ENCODE measurements at places on chromosomes 4 and X.

GRCh38 chrX:2391869-2392606, 108.7 kb downstream of the DHRSX start:
- DNase-seq: no peak

- no peak for DNase-seq
These were observed 369.5 kb upstream of the FAM241A start for GRCh38 chr4:111775556-111776297.

DNA sequence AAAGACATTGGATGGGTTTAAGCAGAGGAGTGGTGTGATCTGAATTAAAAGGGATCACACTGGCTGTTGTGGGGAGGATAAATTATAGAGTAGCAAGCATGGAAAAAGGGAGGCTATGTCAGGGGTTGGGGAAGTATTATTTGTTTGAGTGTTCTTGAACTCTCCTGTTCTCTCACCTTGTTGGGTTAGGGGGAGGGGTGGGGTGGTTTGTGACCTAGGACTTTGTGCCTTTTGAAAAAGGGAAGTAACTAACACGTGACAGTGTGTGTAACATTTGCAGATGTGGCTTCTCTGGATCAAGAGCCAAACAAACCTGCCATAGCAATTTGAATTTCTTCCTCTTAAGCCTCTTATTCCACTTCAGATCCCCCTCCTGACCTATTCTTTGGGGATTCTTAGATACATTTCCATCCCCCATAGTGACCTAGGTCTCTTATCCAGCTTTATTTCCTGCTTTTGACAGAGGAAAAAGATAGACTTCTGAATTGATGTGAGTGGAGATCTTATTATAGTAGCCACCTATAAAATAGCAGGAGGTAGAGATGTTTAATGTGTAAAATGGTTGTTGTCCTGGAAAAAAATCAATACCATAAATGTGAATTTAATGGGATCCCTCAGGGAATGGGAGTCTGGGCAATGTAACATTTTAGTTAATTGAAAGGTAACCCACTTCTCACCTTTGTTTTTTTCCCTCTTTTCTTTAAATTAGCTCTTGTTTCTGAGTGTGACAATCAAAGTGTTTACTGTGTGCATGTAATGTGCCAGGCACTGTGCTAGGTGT, 120.4 kb downstream of the CT47B1 start:
- DNase-seq: no peak

GRCh38 chrX:38278682-38279081, 48.6 kb downstream of the RPGR start:
- DNase-seq: no peak

DNA sequence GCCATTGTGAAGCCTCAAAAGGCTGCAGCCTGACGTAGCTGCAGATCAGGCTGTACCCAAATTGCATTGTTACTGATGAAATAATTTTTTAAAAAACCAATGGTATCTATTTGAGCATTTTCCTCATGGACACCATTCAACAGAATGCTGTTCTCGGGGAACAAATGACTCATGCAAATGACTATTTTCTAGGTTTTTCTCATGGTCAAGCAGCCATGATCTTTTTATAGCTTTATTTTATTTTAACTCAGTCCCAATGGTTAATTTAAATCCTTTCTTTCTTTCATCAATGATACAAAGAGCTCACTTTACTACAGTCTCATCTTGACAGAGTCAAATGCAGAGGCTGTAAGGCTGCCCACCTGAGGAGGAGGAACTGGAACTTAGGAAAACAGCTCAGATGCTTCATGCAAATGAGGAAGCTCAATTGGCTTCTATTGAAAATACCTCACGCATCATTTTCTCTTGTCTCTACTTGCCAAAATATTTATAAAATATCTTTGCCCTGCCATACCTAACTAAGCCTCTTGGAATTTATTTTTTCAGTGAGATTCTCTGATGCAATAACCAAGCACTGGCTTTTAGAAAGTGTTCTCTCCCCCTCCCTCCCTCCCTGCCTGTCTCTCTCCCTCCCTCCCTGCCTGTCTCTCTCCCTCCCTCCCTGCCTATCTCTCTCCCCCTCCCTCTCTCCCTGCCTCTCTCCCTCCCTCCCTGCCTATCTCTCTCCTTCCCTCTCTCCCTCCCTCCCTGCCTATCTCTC, 81.0 kb downstream of the SORBS2 start:
- DNase-seq: no peak

DNA sequence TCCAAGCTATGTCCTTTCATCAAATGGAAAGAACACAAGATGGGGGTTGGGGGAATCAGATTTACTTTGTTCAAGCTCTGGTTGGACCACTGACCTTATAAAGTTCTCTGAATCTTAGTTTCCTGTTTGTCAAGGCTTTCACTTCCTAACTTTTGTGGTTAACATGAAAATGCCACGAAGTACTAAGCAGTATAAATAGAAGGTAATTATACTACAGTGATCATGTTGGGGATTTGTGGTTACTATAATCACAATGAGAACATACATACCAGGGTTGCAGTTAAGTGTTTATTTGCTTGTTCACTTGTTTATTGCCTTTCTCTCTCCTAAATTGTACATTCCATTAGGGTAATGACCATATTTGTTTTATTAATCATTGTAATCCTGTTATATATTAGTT, 53.2 kb downstream of the SPRY1 start:
- no peak for DNase-seq

DNA sequence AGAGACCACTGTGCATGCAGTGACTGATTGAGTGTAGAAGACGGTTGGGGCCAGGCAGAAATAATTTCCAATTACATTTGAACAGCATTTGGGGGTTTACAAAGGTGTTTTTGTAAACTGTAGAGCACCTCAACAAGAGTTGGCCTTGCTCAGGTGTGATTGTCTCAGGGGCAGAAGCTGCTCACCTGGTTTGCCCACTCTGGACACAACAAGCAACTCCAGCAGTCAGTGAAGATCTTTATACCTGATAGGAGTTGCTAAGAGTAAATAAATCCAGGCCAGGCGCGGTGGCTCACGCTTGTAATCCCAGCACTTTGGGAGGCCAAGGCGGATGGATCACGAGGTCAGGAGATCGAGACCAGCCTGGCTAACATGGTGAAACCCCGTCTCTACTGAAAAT, 221.3 kb downstream of the RAB28 start:
- DNase-seq: no peak

DNA sequence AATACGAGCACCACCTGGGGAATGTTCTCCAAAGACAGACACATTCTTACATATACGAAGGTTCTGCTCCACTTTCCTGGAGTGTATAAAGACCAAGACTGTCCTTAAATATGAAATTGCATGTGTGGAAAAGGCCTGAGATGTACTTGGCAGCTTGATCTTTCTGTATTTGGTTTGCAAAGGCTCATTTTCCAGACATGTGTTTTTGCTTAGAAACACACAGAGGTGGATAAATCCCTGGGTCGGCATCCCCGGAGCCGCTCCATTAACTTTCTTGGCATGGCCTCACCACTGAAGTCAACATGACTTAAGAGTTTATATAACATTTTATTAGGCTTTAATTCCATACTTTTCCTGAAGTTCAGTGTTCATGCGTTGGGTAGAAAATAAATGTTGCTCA, 239.4 kb downstream of the LDB2 start:
- DNase-seq: no peak

- no peak for DNase-seq
These were observed 17.0 kb downstream of the DYNLT3 start for GRCh38 chrX:37830371-37830770.

DNA sequence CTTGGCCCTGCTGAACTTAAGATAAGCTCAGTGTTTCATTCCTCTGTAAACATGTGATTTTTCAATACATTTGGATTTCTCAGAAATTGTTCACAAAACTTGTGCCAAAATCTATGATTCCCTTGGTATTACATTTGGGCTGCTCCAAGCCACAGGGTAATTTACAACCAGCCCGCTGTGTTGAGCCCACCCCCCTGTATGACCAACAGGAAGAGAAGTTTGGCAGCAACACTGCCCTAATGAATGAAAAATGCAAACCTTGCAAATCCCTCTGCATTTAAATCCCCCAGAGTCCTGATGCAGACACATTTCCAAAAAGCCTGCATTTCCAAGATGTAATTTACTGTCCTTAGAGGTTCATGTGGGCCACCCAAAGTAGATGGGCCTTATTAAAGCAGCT, 34.1 kb upstream of the GAB1 start:
- no peak for DNase-seq

- no peak for DNase-seq
These were observed 300.4 kb downstream of the LDB2 start for GRCh38 chr4:16597845-16598596.

GRCh38 chr4:13207226-13207625, 276.9 kb downstream of the RAB28 start:
- DNase-seq: no peak

DNA sequence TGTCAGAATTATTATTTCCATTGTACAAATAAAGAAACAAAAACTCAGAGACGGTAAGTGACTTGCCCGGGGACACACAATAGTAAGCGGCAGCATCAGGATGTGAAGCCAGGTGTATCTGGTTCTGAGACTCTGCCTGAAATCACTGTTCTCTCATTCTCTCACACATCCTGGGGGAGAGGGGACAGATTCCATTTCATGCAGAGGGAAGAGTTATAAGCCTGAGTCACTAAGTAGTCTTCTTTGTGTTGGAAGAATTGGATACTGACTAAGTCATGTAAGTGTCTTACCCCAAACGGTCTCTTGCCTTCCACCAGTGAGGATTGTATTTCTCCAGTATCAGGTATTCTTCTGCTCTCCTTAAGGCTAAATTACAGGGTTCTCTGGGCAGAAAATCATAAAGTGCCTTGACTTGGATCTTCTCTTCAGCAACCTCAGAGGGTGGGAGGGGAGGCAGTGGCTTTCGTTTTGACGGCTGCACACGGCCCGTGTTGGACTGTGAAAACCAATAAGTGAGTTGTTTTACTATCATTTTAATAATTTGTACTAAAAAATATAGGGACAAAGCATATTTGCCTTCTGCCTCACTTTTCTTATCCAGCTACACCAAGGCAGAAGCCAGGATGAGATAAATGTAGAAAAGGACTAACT, 21.9 kb downstream of the TXK start:
- no peak for DNase-seq

DNA sequence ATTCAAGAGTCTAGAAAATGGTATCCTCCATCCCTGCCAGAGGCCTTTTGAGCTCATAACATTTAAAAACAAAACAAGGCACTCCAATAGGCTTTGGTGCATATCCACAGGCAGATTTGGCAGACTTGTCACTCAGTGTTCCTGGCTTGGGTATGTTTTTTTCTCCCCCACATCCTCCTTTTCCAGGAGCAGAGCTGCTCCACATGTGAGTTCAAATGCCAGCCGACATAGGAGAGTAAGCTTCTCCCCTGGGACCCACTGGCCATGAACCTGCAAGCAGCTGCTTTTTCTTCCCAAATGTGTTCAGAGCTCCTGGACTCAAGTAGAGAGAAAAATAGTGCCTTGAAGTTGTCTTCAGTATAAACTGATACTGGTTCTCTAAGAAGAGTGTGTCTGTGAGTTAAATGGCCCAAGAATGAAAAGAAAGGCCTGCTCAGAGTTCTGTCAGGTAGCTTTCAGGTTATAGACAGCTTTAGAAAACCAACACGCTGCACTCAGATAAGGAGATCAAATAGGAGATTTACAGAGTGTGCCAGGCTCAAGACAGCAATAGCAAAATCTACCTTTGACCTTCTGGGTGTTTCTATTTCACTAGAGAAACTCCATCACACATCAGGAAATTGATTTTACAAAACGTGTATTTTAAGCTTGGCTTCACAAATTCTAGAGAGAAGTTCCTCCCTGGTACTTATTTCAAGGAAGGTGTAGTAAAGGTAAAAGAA, 162.5 kb upstream of the GALNT7 start:
- no peak for DNase-seq

GRCh38 chr4:65083076-65083475, 587.2 kb downstream of the EPHA5 start:
- no peak for DNase-seq

- DNase-seq: no peak
These were observed 152.3 kb upstream of the ANXA10 start for GRCh38 chr4:167939863-167940616.

- peak; percentile 52 for DNase-seq
These were observed 403 bp downstream of the PHOX2B start for GRCh38 chr4:41748074-41748570.

DNA sequence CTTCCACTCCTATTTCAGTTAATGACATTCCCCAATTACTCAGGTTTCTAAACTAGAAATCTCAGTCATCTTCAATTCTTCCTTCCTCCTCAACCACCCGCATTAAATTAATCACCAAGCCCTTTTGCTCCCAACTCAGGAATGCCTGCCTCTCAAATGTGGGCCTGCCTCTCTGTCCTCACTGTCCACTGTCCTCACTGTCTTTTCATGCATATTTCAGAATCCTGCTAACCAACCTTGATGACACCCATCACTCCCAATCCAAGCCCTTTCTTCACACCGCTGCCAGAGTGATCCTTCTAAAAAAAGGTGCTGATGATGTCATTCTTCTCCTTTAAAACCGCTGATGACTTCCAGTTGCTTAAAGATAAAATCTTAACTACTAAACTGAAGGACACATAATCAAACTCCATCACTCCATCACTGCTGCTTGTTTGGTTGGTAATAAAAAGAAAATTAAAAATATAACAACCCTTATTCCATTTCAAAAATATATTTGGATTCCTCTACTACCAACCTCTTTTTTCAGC, 5.1 kb upstream of the APBB2 start:
- DNase-seq: no peak

GRCh38 chrX:134513091-134513490, 53.1 kb downstream of the HPRT1 start:
- no peak for DNase-seq

DNA sequence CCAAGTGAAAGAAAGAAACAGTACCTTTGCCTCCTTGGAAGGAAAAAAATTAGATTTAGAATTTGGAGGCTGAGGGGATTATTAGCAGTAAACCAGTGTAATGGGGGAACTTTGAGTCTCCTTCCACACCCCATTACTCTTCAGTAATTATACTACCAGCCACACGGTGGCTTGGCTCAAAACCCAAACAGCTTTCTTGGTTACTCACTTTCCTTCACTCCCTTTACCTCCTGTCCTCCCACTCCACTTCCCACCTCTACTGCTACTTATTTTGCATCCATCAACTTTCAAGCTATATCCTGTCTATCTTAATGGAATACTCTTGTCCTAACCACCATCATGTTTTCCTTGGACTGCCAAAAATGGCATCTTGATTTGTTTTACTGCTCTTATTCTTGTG, 310.6 kb upstream of the AADAT start:
- no peak for DNase-seq

- peak; percentile 92 for DNase-seq
These were observed 110.6 kb downstream of the DCTD start for GRCh38 chr4:182806259-182807252.

- no peak for DNase-seq
These were observed 10.7 kb downstream of the MAGED2 start for GRCh38 chrX:54818221-54818620.

DNA sequence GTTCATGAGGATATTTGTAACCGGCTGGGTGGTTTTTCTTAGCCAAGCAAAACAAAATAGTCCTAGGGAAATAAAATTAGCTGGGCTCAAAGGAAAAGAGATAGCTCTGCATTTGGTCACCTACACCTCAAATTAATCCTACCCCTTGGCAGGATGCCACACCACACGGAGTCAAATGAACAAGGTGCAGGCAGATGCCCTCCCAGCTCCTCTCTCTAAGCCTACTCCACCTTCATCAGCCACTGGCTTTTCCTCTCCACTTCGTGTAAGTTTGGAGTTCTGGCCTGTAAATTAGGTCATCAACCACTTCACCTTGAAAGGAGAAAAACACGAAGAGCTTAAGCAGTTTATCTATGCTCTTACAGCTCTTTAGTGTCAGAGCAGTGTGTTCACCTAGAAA, 1.4 kb downstream of the DDIT4L start:
- no peak for DNase-seq

GRCh38 chr4:188986271-188986689, 847.0 kb downstream of the TRIML1 start:
- no peak for DNase-seq
